Activated CD8-positive, alpha-beta memory T cell treated with anti-CD3 and anti-CD28 coated beads for 1 hour (primary cell): ENCODE measurements at places on chromosomes 1 and 21.

- peak; percentile 6 for DNase-seq
Observed at GRCh38 chr1:65265651-65266351, 43.5 kb upstream of the DNAJC6 start.

- no peak for DNase-seq
Observed at GRCh38 chr1:247008406-247008799, 546 bp upstream of the ZNF695 start.

DNA sequence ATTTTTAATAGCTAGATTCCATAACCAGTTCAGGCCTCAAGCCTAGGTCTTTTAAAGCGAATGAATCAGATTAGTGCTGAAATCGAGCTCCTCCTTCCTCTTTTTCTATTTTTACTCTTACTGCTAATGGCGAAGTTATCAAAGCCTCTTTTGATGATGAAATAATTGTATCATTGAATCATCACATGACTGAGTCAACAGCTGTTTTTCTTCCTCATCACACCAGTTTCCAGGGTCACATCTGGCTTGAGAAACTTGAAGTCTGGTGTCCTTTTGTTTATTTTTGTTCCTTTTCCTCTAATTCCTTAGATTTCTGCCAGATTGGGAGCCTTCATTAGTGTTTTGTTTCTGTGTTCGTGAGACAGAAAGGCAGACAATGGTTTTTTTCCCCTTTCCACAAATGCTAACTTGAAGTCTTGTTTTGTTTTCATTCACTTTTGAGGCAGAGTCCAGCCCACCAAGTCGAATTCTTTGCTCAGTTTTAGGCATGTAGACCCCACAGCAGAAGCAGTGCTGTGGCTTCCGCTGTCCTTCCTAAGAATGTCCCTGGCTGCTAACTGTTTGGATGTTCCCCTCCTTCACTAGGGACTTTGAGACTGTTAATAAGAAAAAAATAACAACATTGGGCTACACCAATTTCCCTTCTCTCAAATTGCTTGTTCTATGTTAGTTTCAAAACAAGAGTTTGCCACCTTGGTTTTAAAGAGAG lies 51.9 kb upstream of the FMOD start:
- no peak for DNase-seq

DNA sequence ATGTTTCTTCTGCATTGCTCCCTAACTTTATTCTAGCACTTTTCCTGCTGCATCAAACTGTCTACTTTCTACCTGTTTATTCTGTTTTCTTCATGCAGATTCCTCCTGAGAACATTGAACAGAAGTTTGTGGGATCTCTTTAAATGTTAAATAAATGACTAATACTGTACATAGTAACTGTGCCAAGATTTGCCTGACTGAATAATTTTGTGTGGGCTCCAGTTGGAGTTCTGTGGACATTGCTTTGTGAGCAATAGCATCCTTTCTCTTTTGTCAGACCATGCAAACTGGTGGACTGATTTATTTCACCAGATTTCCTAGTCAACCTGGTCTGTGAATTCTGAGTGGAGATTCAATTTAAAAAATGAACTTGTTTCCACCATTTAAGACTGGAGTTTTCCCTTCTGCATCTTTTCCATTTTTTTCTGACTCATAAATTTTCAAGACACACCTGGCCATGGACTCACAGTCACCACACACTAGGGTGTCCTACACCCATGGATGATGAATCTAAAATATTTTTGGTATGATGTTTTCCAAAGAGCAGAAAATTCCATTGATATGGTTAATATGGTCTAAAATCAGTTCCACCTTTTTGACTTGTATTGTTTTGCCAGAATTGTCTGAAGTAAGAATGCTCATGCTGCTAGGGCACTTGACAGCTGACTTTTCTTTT lies 140.7 kb upstream of the SPAG17 start:
- DNase-seq = no peak

DNA sequence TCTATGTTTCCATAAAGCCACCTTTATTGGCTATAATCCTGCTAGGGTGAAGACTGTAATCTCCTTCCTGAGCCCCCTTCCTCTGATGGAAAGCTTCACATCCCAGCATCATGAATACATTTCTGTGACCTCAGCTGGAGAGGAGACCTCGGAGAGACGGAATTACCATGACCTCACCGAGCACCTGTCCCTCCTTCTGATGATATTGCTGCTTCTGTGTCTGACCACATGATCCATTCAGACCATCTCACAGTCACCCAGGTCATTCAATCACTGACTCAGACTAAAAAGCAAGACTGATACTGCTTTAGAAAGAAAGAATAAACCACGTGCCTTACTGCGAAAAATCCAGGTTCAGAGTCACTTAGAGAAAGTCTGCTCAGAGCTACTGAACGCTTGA lies 8.8 kb downstream of the KCND3 start:
- no peak for DNase-seq

DNA sequence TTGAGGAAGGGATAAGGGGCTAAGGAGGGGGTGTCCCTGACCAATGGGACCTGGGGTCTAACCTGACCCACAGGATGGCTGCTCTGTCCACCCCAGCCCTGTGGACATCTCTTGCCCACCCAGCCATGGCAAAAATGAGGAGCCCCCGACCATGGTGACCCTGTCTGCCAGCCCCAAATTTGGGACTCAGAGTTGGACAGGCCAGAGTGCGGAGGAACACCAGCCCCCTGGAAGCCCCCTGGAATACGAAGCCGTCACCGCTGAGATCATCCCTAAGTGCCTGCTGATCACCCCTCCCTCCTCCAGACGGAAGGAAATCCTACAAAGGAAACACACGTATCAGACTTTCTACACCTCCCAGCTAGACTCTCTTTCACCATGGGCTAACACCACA lies 119.3 kb downstream of the SIK1 start:
- no peak for DNase-seq

GRCh38 chr1:168281603-168282325 lies 1.1 kb downstream of the TBX19 start:
- DNase-seq = no peak

DNA sequence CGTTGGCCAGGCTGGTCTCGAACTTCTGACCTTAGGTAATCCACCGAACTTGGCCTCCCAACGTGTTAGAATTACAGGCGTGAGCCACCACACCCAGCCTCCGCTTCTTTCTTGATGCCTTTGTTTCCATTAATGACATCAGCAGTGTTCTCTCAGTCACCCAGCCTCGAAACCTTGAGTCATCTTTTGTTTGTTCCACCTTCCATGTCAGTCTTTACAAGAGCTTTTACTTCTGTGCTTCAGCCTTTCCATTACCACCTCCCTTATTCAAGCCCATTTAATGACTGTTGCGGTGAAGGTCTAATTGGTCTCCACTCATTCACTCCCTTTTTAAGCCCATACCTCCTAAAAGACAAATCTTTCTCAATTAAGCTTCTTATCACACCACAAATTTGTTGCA lies 146.6 kb upstream of the ADGRL2 start:
- no peak for DNase-seq

DNA sequence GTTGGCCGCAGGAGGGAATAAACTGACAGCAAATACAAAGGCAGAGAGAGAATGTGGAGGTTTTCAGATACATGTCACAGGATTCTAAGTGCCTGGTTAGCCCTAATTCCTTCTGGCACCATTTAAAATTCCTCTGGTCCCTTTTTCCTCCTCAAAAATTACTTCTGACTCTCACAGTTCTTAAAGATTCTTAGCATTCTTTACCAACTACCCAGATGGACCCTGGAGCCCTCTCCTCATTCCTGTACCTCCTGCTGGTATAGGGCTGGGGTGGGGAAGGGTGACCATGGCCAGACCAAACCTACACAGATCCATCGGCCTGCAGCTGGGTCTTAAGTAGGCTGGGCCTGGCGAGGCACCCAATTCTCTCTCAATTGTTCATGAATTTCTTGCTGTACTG lies 7.2 kb downstream of the MKNK1 start:
- no peak for DNase-seq

GRCh38 chr1:177984136-177984525 lies 14.3 kb upstream of the SEC16B start:
- DNase-seq = no peak

- no peak for DNase-seq
Observed at GRCh38 chr1:236748268-236748870, 46.7 kb upstream of the MTR start.

GRCh38 chr1:165376041-165376810 lies 19.7 kb upstream of the LMX1A start:
- DNase-seq = no peak

- no peak for DNase-seq
Observed at GRCh38 chr1:230503726-230504125, 77.6 kb upstream of the PGBD5 start.

DNA sequence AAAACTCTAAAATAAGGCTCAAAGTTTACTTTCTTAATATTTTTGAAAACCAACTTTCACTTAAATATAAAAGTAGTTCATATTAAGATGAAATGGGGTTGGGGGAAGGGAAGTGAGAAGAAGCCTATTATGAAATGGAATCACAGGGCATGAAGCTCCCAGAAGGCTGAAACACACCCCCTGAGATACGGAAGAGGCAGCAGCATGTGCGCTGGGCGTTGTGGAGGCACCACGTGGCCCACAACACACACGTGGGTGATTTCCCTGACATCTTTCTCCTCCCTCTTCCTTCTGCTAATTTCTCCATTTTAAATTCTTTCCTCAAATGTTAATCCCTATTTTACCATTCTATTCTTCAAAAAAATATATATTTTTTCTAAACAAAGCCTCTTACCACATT lies 35.6 kb upstream of the SEC16B start:
- DNase-seq = no peak

- DNase-seq = no peak
Observed at GRCh38 chr1:19504796-19505692, 19.7 kb upstream of the CAPZB start.

DNA sequence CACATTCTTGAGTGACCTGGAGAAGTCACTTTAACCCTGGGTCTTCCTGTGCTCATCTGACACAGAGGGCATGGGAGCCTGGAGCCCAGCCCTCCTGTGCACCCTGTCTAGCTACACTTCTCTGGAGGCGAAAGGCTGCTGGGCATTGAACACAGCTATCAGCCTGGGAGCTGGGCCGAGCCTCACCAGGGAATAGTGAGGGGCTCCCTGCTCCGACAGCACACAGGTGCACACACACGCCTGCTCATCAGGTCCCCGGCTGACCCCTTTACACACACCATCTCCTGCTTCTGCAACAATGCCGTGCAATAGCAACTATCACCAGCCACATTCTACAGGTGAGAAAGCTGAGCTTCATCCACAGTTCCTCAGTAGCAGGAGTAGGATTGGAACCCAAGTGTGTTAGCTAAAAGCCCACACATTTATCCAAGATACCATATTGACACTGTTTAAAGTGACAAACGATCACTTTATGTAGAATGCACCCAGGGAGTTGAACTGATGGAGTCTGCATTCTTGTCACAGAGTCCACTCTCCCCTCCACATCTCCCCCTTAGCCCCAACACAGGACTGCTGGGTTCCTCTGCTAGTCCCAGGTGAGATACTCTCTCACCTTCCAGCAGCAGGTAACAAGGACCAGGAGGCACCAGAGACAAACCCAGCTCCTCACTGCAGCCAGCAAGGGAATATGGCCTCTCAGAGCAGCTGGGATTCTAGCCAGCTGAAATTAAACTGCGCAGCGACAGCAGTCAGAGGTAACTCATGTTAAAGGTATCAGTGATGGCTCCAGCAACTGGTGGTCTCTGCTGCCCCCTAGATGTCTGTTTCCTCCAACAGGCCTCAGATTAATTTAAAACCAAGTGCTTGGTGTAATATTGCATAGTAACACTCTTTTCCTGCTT lies 18.3 kb upstream of the CAPN8 start:
- DNase-seq = peak; percentile 13

- no peak for DNase-seq
Observed at GRCh38 chr1:208036918-208037766, 126.2 kb upstream of the CD34 start.

DNA sequence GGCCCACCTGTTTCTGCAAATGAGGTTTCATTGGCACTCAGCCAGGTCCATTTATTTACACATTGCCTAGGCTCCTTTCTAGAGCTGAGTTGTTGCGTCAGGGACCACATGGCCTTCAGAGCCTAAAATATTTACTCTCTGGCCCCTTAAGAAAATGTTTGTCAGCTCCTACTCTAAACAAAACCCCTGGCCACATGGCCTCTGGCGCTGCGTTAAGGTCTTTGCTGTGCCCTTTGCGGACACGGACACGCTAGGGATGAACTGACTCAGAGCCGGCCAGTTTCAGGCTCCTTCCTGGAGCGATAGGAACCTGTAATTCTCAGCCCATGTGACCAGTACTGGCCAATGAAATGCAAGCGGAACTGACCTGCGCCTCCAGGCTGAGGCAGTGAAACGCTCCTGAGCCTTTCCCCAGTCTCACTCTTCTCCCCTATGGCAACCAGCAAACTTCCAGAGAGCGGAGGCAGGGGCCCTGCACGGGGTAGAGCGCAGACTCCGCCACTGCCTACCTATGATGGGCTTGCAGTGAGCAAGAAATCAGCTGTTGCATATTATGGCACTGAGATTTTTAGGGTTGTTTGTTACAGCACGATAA lies 160.3 kb downstream of the ETS2 start:
- no peak for DNase-seq

DNA sequence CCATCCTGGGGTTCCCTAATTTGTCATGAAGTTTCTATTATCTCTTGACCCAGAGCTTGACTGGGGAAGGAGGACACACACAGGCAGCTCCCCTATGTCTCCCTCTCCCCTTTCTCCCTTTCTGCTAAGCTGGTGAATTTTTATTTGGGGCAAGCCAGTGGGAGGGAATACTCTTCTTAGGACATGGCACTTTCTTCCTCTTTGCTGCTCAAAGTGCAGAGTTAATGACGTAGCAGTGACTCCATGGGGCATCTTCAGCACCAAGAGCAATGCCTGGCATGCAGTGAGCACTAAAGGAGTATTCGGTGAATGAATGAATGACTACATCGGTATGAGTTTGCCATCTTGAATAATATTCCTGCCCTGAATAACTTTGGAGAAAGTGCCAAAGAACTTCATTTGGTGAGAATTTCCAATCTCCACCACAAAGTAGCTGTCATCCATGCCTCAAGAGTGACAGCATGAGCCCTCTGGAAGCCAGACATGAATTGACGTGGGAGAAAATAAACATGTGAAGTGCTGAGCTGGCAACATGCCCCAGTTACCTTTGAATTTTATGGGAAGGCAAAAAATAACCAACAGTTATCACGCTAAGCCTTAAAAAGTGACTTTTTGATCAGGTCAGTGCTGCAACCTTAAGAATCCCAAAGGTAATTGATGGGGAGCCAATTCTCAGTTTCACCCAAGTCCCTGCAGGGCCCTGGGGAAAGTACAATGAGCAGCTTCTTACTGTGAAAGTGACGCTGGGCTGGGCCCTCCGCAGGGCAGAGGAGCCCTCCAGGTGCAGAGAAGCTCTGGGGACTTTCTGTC lies 22.1 kb upstream of the ATF3 start:
- no peak for DNase-seq
